Caco-2 (cell line): ENCODE measurements at places on chromosomes 4 and X.

DNA sequence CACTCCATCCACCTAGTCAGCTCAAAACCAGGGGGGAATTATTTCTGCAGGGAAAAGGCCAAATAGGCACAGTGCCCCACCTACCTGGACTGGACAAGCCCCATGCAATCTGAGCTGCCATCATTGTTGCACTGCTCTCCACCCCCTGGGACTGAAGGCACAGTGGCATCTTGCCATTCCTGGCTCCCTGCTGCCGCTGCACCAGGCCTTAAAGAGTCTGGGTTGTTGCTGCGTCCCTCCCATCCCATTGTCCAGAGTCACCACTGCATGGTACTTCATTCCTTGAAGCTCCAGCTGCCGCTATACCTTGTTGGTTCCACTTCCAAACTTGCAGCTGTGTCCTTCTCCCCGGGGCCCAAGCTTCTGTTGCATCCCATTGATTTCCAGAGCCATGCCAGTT is 629.7 kb downstream of the STIM2 start:
- DNase-seq: no peak

- DNase-seq: no peak
Observed at GRCh38 chrX:46693149-46693548, 65.8 kb downstream of the SLC9A7 start.

DNA sequence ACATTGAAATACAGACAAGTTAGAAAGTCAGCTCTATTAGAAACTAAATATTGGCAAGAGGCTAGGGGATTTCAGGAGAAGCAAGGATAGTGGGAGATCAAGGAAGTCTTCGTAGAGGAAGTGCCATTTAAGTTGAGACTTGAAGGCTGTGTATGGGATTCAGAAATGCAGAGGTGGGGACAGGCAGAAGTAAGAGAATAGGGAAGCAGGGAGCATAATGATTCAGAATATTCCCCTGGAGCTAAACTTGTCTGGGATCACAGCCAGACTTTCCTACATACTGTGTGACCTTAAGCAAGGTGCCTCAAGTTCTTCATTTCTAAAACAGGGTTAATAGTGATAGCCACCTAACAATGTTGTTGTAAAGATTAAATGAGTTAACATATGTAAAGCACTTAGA is 108.8 kb downstream of the DDIT4L start:
- no peak for DNase-seq

- DNase-seq: no peak
Observed at GRCh38 chr4:182749667-182750167, 167.5 kb downstream of the DCTD start.
